ENCODE measurements at places on chromosomes 16 and 17.
A peak's percentile ranks its signal among the peaks of the same experiment; 100 is the strongest.

DNA sequence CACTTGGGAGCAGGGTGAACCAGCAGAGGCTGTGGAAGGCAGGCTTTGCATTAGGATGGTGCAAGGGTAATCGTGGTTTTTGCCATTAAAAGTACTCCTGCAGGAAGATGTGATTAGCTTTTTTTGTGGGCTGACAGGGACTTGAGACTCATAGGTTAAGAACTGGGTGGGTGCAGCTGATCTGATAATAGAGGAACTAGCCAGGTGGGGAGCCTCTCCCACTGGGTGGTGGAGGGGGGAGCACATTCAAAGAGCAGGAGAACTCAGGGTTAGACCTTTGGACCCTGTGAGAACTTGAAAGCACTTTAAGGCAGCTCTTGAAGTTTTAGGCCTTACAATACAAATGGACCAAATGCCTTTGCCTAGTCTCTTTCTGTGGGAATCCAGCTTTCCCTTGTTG is 32.4 kb downstream of the CCL4 start:
- DNase-seq: no peak

- DNase-seq: no peak
Observed at GRCh38 chr16:78134944-78135619, 35.6 kb downstream of the WWOX start.

DNA sequence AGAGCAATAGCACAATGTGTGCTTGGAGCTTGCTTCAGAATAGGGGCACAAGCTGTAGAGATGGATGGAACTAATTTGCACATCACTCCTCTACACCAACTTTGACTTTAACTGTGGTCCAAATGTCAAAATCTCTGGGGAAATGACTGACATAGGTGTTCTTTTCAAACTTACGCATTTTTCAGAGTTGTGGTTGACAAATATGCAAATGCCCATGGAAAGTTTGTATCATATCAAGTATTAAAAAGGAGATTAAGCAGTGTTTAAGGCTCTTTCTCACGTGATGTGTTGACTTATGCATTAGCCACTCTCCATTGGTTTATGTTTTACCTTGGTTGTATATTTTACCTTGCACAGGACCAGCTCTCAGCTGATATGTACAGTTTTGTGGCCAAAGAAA is 77.1 kb downstream of the ELAC2 start:
- no peak for DNase-seq

DNA sequence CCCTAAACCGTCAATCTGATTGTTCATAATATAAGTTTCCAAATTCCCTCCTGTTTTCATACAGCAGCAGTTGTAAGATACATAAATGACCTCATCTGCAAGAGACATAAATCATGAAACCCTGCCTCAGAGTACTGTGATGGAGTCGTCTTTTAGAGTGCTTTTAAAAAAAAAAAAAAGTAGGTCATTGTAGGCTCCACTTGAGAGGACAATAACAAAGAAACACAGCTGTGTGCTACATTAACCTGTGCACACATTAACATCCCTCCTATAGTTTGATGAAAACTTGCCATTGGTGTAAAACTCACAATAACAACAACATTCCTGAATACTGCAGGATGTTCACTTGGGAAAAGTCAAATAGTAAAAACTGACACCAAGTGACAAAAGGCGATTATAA is 56.5 kb downstream of the XPO6 start:
- DNase-seq: no peak

- DNase-seq: no peak
Observed at GRCh38 chr16:9801651-9802050, 380.6 kb downstream of the GRIN2A start.

DNA sequence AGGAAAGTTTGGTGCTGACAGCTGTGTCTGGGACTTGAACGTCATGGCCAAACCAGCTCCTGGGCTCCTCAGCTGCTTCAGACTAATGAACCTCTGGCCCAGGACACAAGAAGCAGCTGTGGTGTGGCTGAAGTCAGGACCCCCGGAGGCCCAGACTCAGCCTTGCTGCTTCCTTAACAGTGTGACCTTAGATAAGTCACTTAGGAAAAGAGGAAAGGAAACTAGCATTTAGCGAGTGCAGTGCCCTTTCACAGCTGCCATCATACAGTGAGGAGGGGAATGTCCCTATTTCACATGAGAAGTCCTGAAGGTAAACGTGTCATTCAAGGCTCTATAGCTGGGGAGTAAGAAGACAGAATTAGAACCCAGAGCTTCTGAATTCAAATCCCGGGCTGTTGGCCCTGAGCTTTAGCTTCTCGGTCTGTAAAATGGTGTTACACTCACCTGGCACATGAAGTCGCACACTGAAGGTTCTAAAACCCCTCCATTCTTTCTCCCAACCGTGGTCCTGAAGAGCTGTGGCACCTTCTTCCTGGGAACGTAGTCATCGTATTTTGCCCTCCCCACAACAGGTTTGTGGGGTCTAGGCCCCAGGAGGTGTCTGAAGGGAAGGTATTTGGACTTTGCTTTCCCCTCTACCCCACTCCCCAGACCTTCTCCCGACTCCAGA is 910 bp upstream of the RAMP2 start:
- no peak for DNase-seq

GRCh38 chr16:68086860-68087268 is 1.7 kb downstream of the NFATC3 start:
- no peak for DNase-seq

DNA sequence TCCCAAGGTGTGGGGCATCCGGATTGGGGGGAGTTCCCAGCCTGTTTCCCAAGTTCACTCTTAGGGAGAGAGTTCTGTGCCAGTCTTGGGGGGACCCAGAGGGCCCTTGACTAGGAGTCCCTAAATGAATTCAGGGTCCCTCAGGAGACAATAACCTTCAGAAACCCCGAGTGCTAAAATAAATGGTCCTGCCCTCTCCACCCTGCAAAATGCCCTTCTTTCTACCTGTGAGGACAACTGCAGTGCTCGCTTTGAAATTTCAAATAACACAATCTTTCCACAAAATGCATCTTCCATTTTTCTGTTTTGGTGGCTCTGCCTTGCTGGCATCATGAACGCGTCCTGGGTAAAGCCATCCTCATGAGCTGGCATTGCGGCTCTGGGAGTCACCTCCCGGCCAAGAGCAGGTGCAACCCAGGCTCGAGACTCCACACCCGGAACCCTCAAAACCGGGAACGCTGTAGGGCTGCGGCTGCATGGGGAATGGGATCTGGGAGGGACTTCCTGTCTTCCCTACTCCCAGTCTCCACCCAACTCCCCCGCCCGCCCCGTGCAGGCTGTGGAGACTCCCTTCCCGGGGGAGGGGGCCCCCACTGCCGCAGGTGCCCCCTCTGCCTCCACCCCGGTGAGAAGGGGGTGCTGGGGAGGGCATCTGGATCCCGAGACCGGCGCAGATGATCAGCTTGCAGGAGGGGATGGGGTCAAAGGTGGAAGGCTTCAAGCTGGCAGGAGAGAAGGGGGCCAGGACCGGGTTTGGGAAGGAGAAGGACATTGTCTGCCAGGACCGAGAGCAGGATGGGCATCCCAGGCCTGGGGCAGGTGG is at the start of gene ZNF205:
TSS of gene ZNF205 (plus strand) at position 529 of the 823 bp plus-strand sequence. CDS start 845 bp downstream, outside the sequence.
- DNase-seq: peak; percentile 78

DNA sequence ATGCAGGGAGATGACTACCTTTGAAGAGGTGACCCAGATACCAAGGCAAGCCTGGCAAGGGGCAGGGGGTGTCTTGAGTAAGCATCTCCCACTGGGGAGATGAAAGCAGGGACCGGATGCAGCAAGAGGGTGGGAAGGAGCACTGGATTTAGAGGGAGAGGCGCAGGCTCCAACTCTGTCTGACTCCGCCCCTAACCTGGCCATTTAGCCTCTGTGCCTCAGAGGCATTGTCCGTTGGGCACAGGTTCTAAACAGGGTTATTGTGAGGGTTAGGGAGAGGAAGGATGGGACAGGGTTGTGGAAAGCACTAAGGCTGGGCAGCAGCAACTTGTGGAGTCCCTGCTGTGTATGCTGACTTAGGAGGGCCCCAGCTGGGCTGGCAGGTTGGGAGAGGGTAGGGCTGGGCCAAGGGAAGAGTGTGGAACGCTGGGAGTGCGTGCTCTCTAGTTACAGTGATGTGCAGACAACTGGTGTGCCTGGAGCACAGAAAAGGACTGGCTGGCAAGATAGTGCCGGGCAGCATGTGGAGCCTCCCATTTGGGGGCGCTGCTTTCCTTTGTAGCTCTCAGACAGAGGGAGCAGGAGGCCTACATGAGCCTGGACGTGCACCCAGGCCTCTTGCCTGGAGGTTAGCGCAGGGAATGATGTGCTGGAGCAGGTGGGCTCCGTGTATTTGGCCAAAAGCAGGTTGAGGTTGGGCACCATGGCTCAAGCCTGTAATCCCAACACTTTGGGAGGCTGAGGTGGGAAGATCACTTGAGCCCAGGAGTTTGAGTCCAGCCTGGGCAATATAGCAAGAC is 26.2 kb downstream of the TBX2 start:
- DNase-seq: no peak

DNA sequence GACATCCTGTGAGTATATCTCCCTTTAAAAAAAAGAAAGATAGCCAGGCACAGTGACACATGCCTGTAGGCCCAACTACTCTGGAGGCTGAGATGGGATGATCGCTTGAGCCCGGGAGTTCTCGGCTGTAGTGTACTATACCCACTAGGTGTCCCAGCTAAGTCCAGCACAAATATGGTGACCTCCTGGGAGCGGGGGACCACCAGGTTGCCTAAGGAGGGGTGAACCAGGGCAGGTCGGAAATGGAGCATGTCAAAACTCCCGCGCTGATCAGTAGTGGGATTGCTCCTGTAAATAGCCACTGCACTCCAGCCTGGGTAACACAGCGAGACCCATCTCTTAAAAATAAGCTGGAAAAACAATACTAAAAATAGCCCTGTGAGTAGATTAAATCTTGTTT is 29.4 kb downstream of the GINS2 start:
- DNase-seq: no peak

GRCh38 chr17:10088444-10088843 is 110.0 kb downstream of the GAS7 start:
- no peak for DNase-seq

DNA sequence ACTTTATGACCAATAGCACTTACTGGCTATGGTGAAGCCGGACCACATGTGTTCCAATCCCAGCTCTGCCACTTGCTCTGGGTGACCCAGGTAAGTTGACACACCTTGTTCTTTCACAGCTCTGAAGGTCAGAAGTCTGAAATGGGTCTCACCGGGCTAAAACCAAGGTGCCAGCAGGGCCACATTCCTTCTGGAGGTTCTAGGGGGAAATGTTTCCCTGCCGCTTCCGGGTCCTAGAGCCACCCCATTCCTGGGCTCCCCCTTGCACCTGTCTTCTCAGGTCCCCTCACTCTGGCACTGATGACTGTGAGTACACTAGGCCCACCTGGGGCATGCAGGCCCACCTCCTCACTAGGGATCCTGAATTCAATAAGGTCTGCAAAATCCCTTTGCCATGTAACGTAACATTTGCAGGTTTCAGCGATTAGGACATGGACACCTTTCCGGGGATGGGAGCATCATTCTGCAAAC is 11.4 kb downstream of the USP7 start:
- DNase-seq: no peak

GRCh38 chr16:76899767-76900166 is 291.2 kb upstream of the MON1B start:
- DNase-seq: no peak

DNA sequence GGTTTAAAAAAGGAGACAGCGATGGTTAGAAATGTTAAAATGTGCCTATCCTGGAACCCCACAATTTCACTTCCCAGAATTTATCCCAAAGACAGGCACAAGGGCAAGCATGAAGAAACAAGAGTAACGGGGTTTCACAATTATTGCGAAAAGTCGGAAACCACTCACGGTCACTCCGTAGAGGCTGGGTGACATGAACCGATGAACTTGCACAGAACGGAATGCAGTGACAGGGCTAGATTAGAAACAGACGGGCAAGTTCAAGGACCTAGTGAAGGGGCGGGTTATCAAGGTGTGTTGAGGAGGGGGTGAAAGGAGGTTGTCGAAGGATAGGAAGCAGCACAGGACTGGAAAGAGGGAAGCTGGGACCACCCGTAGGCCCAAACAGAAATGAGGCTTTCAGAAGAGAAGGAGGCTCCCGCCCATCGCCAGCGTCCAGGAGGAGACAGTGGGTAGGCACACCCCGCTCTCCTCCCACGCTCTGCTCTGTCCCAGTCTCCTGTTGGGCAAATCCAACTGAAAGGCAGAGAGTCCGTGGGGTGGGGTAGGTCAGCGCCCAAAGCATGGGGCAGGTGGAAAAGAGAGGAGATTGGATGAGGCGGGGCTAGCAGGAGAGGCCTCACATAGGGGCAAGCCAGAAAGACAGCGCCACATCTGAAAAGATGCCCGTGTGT is 47.4 kb upstream of the JPH3 start:
- DNase-seq: no peak

DNA sequence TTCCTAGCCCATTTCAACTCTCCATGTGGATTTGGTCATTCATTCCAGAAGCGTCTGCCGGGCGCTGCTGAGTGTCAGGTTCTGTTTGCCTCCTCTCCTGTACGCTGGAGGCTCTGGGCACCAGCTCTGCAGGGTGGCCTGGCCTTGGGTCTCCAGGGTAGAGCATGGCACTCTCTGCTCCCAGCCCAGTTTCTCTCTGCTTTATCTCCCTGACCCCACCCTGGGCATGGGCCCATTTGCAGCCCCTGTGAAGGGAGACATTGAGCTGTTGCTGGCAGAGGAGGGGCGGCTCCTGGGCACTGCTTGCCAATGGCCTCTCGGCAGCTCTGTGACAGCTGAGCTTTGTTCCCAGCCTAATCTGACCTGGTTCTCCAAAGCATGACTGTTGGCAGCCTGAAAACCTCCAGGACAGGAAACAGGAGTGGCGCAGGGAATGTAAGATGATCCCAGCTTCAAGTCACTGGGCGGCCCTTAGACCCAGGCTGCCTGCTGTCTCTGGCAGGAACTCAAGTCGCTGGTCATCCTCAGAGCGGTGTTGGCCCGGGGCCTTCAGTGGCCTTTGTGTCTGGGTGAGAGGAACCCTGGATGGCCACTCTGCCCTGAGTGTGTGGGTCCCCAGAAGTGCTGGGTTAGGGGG is 146.8 kb downstream of the SEC14L1 start:
- DNase-seq: no peak

- no peak for DNase-seq
Observed at GRCh38 chr17:32903774-32904673, 23.9 kb upstream of the TMEM98 start.

GRCh38 chr17:38550661-38551060 is 55.1 kb downstream of the SRCIN1 start:
- DNase-seq: no peak

- DNase-seq: no peak
Observed at GRCh38 chr17:50663812-50664374, 29.2 kb downstream of the ABCC3 start.

- no peak for DNase-seq
Observed at GRCh38 chr16:75702242-75702641, 981 bp upstream of the DUXB start.

GRCh38 chr17:41548844-41549595 is 20.9 kb upstream of the KRT19 start:
- DNase-seq: peak; percentile 48

- DNase-seq: no peak
Observed at GRCh38 chr16:48834576-48834975, 224.6 kb upstream of the N4BP1 start.

- DNase-seq: no peak
Observed at GRCh38 chr16:11090232-11090631, 145.9 kb downstream of the CLEC16A start.

DNA sequence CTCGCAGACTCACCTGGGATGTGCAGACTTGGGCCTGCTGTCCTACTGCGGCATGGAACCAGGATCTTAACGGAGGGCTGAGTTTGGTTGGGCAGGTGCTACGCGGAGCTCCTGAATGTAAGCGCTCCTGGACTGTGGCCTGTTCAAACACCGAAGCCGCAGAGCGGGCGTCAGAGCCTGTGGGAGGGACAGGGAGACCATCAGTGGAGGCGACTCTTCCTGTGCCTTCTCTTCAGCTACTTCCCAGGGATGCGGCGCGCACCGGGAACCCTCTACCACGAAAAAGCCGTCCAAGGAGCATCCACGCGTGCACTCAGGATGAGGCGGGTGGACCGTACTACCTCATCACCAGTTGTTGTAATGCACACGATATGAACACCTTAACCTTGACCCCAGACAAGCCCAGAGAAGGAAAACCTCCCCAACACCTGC is 2.0 kb downstream of the USP36 start:
- DNase-seq: no peak

Measured in NCI-H2107 (cell line).